Right lobe of liver (tissue), 6 donors: ENCODE measurements at places on chromosomes 5 and 9. TPM values are rescaled to one million over a fixed set of nuclear protein-coding genes. Genes with fewer than 3 reads are reported as not detected.

OCLN gene
- 73.9 TPM for total RNA-seq

DNA sequence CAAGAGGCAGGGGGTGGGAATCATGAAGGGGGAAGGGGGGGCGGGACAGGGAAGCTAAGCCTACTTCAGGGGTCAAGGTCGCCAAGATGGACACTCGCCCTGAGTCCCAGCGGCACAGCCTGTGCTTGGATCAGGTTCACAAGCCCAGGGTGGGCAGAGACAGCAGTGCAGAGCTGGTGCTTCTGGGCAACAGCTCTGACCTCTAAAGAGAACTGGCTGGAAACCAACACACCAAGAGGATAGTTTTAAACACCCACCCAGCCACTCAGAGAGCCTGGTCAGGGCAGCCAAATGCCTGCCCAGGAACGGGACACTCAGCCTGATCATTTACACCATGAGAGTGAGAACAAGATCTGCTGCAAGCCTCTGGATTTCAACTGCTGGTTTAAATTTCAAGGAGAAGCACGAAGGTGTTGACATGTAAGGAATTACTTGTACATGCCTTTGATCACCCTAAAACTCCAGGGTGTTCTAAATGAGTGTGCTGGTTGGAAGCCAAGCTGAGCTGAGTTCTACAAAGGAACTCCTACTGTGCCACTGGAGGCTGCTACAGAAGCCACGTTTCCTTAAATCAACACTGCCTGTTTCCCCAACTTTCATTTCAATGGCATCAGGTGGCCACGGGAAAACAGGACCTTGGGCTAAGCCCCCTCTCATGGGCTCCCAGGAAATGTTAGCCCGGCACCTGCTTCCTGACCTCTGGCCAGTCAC lies 91.5 kb downstream of the TTLL11 start:
- H3K27me3 ChIP-seq: no peaks in the 10 kb centered on the region
- H3K27ac ChIP-seq: peak overlapping the region; percentile 79
- no peak overlapping the region for H3K4me3 ChIP-seq
- no peaks in the 10 kb centered on the region for H3K36me3 ChIP-seq

- H3K4me1 ChIP-seq: no peaks in the 10 kb centered on the region
- no peak overlapping the region for H3K4me3 ChIP-seq
- no peak for DNase-seq
- H3K27me3 ChIP-seq: no peaks in the 10 kb centered on the region
- H3K27ac ChIP-seq: no peak overlapping the region
Measured at GRCh38 chr5:26828294-26828693, 210.1 kb downstream of the CDH9 start.

DNA sequence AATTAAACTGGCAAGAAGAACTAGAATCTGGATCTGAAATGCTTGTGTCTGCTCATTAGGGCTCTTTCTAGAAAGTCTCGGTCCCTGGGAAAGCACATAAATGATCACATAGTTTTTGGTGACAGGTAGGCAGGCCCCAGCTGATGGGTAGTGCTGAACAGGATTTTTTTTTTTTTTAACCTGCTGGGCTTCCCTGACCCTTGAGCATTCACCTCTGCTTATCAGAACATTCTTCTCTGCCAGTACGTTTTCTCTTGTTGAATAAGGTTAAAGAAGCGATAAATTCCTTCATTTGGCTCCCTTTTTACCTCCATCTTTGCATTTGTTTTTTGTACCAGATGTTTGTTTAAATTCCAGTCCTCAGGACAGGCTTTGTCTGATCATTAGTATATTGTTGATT lies 8.8 kb downstream of the KDM4C start:
- H3K4me1 ChIP-seq: peaks cover 6% of the 10 kb centered on the region
- no peak overlapping the region for H3K4me3 ChIP-seq
- no peaks in the 10 kb centered on the region for H3K27me3 ChIP-seq
- DNase-seq: no peak
- H3K27ac ChIP-seq: no peak overlapping the region
- no peaks in the 10 kb centered on the region for H3K36me3 ChIP-seq

GRCh38 chr9:37617161-37617560 lies 24.8 kb upstream of the TOMM5 start:
- no peaks in the 10 kb centered on the region for H3K4me1 ChIP-seq
- H3K27ac ChIP-seq: no peak overlapping the region
- H3K4me3 ChIP-seq: no peak overlapping the region
- DNase-seq: no peak
- H3K27me3 ChIP-seq: no peaks in the 10 kb centered on the region
